ENCODE measurements at places on chromosomes 3 and 15.

DNA sequence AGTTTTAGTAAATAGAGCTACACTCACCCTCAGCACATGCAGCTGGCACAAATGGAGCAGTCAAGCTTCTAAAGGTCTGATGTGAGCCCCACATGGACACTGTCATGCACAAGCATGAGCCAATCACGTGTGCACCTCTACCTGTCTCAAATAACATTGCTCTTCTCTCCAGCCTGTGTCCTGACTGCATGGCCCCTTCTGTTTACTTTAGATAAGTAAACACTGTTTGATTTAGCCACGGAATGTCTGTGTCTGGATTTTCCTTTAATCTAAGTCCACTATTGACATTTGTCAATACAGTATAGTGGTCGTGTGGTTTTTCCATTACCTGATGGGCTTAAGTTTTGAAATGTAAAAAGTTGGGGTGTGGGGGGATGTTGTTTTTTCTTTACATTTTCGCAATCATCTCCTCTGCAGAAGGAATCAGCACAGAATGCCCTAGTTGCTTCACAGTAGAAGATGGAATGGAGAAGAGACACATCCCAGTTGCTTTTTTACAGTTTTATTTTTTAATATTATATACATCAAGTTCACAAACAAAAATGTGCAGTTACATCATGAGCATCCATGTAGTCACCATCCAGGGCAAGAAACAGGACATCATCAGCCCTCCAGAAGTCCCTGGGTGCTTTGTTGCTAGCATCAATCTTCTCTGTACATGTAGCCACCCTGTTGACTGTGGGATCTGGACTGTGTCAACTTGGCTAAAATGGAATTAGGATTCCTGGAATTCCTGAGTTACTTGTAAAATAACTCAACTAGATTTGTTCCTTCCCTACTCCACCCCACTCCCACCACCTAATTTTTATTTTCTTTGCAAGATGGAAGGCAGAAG lies 146.1 kb downstream of the UACA start:
- DNase-seq, result no peak

DNA sequence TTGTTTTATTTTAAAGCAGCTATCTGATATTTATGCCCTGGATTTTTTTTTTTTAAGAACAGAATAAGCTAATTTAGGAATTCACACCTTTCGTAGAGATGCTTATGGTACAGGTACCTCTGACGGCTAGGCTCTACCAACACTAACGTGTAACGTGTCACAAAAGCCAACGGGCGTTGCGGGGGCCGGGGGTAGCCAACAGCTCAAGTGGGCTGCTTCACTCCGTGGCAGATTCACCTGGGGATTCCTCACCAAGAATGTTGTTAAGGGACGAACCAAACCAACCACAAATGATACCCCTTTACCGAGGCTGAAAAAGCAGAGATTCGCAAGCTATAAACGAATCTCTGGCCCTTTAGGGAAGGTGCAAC lies 1.0 kb downstream of the TMCC1 start:
- peak; percentile 9 for DNase-seq

GRCh38 chr3:103048068-103048722 lies 613.4 kb downstream of the ZPLD1 start:
- DNase-seq, result no peak

GRCh38 chr15:78129077-78129750 lies 2.0 kb downstream of the CIB2 start:
- DNase-seq, result no peak

- DNase-seq, result no peak
These were observed 2.1 kb downstream of the SCN5A start for GRCh38 chr3:38647217-38647970.

DNA sequence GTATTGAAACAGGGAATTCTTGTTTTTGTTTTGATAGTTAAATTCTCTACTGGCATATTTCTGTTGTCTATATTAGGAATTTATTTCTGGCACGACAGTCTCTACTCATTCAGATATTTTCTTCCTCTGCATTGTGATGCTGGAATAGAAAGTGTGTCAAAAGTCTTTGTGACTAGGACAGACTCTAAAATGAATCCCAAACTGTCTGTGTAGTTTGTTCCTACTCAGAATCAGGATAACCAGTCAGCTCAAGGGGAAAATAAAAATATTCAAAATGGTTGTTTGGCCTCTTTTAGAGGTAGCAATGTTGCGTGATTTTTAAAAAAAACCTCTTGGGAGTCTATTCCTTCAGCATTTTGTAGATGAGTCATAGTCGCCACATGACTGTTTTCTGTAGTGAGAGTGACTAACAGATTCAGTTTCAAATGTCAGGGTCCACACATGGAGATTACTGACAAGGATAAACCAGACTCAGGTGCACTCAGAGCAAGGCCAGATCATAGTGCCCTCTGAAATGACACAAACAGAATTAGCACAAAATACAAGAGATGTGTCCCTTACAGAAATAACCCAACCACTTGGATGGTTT lies 13.1 kb downstream of the SLC7A14 start:
- DNase-seq, result peak; percentile 76
